ENCODE measurements at places on chromosomes 16 and 17.
A peak's percentile ranks its signal among the peaks of the same experiment; 100 is the strongest.

GRCh38 chr16:22291860-22292318 is 5.3 kb upstream of the POLR3E start:
- DNase-seq = no peak

GRCh38 chr17:83012868-83013778 is 66.3 kb upstream of the METRNL start:
- DNase-seq = no peak

- DNase-seq = peak; percentile 87
Observed at GRCh38 chr17:4969047-4969550, 1.5 kb upstream of the SPAG7 start.

DNA sequence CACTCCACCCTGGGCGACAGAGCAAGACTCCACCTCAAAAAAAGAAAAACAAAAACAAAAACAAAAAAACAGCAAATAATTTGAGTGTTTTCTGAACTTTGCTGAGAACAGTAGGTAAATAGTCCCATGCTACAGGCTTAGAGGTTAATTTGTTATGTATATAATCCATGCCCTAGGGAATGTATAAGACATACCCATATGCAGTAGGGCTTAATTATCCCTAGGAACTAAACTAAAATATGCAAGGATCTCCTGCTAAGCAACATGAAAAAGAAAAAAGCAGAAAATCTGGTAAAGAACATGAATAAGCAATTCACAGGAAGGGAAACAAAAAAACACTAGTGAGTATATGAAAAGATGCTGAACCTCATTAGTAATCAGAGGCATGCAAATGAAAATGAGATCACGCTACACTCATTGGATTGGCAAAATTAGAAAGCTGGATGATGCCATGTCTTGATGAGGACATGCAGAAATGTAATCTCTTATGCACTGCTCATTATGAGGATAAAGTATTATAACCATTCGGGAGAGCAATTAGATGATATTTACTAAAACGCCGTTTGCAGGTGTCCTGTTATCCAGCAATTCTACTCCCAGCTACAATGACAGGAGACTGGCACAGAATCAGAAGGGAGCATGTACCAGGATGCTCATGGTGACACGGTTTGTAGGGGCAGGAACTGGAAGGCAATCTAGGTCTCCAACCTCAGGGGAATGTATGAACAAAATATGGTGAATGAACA is 5.6 kb downstream of the KCTD13 start:
- DNase-seq = no peak

- no peak for DNase-seq
Observed at GRCh38 chr17:83151442-83152226, 72.2 kb downstream of the METRNL start.

DNA sequence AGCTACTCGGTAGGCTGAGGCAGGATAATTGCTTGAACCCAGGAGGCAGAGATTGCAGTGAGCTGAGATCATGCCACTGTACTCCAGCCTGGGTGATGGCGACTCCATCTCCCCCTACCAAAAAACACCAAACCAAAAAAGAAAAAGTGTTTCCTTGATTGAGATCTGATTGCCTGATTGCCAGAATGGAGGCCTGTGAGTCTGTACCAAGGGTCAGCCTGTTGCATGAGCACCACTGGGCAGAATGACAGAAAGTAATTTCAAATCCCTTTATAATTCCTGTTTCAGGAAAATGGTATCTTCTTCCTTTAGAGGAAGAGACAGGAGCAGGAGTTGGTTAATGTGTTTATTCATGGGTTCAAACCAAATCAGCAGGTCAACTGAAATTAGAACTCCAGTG is 8.5 kb downstream of the UBN1 start:
- no peak for DNase-seq

GRCh38 chr16:2826591-2827373 is 3.3 kb upstream of the ZG16B start:
- no peak for DNase-seq

- no peak for DNase-seq
Observed at GRCh38 chr17:15496735-15497670, 29.6 kb upstream of the CDRT4 start.

DNA sequence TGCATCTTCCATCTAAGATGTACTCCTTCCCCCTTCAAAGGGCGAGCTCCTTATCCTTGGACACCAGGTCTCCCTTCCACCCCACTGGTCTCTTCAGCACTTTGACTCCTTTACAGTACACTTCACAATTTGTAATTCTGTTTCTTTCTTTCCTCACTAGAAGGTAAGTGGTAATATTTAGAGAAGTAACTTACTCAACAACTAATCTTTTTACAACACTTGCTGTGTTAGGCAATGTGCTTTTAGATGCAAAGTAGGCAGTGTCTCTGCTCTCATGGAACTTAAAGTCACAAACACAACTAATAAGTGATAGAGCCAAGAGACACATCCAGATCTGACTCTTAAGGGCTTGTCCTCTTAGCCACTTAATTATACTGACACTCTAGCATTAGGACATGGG is 6.4 kb downstream of the SIAH1 start:
- no peak for DNase-seq

- DNase-seq = no peak
Observed at GRCh38 chr16:48367441-48368049, 17.7 kb downstream of the SIAH1 start.

GRCh38 chr17:74981318-74981978 is 6.0 kb upstream of the CDR2L start:
- DNase-seq = no peak

GRCh38 chr16:84751241-84751640 is 51.4 kb downstream of the USP10 start:
- DNase-seq = no peak

GRCh38 chr16:66245072-66245471 is 121.4 kb upstream of the CDH5 start:
- no peak for DNase-seq

- no peak for DNase-seq
Observed at GRCh38 chr17:42772945-42773289, 332 bp upstream of the VPS25 start.

DNA sequence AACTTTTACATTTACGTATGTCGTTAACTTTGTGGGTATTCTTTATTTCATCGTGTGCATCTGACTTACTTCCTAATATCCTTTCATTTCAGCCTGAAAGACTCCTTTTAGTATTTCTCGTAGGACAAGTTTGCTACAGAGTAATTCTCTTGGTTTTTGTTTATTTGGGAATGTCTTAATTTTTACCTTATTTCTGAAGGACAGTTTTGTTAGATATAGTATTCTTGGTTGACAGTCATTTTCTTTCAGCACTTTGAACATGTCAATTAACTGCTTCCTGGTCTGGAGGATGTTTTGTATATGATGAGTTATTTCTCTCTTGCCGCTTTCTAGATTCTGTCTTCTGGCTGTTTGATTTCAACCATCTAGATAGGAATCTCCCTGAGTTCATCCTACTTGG is 109.2 kb upstream of the NACA2 start:
- no peak for DNase-seq
